ENCODE measurements at places on chromosomes 1 and 21.

GRCh38 chr1:215905493-215906115 lies 338.5 kb downstream of the KCTD3 start:
- no peak for DNase-seq

GRCh38 chr1:201108614-201109013 lies 3.6 kb downstream of the CACNA1S start:
- DNase-seq, result no peak

- DNase-seq, result no peak
Observed at GRCh38 chr1:223708001-223708359, 4.4 kb upstream of the CAPN2 start.

GRCh38 chr1:180299479-180300221 lies 69.6 kb downstream of the LHX4 start:
- no peak for DNase-seq

- DNase-seq, result no peak
Observed at GRCh38 chr1:228655796-228656394, 79.4 kb upstream of the RHOU start.

DNA sequence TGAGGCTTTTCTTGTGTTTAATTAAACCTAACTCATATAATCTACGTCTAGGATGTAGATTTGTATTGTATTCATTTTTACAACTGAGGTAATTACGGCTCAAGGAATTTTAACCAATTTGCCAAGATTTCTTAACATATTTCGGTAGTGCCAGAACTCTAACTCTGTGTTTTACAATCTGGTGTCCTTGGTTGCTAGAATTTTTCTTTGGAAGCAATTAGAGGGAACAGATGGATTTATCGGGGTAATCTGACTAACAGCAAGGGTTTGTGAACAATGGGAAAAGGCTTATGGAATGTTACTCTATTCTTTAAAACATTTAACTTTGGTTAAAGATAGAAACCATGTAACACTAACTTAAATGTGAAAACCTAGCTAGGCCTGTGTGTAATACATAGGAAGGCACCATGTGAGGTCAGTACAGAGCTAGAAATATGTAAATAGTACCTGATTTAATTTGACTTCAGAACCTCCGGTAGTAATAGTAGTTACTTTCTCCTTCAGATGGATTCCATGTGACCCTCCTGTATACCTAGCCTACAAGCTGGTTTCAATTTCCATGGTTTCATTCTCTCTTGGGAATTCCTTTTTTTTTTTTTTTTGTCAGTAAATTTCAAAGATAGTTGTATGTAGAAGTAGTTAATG lies 1.2 kb downstream of the MTF2 start:
- DNase-seq, result no peak

DNA sequence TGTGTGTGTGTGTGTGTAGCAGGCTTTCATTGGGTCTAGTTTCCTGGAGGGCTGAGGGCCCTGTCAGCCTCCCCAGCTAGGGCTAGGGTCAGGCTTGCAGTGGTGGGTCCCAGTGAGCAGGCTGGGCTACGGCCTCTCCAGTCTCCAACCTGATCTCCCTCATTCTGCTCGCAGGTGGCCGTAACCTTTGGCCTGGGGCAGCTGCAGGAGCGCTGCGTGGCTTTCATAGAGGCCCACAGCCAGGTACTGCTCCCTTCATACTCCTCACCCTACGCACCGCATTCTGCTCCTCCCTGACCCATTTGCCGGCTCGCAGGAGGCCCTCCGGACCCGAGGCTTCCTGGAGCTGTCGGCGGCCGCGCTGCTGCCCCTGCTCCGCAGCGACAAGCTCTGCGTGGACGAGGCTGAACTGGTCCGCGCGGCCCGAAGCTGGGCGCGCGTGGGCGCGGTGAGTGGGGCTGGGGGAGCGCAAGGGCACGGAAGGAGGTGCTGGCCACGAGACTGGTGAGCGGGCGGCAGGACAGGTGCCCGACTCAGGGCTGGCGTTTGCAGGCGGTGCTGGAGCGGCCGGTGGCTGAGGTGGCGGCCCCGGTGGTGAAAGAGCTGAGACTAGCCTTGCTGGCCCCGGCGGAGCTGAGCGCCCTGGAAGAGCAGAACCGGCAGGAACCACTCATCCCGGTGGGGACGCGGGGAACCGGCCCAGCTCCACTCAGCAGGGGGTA lies 4.7 kb downstream of the BTBD19 start:
- DNase-seq, result no peak

- DNase-seq, result no peak
Observed at GRCh38 chr1:160818207-160818937, 22.4 kb downstream of the LY9 start.

DNA sequence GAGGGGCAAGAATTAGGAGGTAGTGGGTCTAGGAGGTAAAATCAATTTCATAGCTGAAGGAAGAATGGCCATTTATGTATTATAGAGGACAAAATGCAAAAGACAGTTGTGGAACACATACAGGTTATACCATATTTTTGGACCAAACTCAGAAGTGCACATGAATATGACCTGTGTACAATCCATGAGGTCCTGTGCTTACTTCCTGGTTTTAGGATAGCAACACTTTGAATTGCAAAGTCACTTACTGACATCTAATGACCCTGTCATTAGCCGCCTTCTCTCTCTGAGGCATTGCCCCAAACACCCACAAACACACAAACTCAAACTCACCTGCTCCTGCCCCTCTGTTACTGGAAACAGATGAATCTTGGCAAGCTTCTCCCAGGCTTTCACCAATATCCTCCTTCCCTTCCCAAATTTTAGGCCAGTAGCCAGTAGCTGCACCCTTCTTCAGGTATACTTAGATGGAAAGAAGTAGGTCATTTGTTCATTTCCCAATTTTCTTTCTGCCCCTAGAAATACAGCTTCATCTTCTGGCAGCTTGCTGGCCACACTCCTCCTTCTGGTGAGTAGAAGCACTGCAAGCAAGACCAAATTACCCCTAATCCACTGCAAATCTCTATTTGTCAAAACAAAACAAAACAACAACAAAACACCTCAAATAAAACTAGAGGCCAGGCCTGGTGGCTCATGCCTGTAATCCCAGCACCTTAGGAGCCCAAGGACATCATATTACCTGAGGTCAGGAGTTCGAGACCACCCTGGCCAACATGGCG lies 13.7 kb upstream of the RPL5 start:
- DNase-seq, result no peak

GRCh38 chr1:162087111-162087510 lies 17.6 kb downstream of the NOS1AP start:
- DNase-seq, result no peak

DNA sequence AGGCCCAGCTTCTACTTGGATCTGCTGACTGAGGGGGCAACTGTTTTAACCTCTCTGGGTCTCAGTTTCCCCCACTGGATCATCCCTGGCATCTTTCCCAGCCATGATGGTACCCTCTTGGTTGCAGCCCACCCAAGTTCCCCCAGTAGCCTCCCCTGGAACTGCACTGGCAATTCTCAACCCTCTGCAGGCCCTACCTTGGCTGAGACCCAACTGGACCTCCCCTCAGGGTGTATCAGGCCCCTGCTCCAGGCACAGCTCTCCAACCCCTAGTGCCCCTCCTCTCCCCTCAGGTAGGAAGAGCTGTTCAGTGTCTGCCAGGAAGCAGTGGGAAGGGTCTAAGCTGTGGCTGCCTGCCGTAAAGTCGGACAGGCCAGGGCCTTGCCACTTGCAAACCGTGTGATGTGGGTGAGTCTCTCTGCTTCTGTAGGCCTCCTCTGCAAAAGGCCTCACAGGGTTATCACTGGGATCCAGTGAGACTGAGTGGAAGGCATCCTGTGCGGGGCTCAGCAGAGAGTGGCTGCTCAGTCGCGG lies 32.1 kb downstream of the RHBG start:
- DNase-seq, result no peak

DNA sequence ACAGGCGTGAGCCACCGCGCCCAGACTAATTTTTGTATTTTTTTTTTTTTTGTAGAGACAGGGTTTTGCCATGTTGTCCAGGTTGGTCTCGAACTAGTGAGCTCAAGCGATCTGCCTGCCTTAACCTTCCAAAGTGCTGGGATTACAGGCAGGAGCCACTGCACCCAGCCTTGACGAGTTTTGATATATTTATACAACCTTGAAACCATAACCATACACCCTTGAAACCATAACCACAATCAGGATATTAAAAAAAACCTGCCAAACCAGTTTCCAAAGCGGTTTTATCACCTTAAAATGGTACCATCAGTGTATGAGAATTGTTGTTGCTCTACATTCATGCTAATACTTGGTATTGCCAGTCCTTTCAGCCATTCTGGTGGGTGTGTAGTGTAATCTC lies 3.7 kb upstream of the PHACTR4 start:
- no peak for DNase-seq

DNA sequence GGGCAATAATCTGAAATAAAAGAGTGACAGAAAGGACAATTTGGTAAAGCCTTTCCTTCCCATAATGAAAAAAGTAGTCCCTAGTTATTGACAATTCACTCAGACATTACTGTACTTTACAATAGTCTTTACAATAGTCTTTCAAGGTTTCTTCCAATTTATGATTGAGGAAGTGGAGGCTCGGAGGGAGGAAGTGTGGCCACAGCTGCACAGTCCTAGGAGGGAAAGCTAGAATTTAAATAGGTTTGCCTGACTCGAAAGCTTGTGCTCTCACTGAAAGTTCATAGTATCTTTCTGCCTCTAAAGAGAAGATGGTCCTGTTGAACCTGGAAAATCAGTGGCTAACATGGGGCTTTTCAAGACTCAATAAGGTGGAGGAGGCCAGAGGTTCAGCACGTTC lies 203.2 kb downstream of the SDCCAG8 start:
- DNase-seq, result no peak

DNA sequence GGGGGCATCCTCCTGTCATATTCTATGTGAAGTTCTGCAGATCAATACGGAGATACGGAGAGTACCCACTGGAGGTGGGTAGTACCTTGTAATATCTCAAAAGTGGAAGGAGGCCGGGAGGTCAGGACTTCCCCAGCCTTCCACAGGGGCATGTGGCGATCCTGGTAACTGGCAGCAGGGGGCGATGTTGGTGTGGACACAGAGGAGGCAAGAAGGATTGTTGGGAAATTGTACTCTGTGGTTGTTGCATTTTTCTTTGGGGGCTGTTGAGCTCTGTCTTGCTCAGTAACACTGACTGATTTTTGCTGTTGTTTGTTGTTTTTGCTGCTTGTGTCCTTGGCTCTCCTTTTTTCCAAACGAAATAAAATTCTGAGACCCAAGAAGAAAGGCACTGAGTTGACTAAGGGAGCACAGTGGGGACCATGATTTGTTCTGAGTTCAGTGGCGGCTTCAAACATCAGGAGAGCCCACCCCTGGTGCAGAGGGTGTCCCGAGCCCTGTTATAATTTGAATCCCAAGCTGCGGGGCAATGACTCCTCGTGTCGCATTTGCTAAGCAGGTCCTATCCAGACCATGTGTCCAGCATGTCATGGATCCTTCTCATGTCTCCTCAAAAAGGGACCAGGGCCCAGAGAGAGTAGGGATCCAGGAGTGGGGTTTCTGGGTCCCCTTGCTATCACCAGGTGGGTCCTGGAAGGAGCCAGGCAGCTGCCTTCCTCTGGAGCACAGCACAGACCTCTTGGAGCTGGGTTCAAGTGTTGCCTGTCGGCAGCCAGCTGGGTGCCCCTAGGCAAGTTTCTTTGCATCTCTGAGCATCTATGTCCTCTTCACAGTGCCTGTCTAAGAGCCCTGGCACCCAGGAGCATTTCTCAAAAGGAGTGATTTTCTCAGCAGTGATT lies 22.8 kb downstream of the LHX4 start:
- DNase-seq, result peak; percentile 38

DNA sequence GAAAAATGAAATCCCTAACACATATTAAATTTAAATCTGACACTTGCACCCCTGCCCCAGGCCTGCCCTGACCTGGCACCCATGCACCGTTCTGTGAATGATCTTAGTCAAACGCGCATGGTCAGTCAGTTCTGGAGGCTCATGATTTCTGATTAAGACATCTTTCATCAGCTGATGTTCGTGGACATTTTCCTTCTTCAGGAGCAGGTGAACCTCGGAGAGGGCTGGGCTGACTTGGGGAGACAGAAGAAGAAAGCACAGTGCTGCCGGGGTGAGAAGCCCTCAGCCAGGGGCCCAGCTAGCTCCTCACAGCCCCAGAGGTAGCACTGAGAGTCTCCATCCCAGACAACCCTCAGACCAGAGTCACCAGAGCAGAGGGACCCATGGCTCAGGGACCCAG lies 134.5 kb upstream of the AJAP1 start:
- no peak for DNase-seq

GRCh38 chr21:33265664-33266049 lies 510 bp upstream of the IL10RB start:
- DNase-seq, result peak; percentile 27

DNA sequence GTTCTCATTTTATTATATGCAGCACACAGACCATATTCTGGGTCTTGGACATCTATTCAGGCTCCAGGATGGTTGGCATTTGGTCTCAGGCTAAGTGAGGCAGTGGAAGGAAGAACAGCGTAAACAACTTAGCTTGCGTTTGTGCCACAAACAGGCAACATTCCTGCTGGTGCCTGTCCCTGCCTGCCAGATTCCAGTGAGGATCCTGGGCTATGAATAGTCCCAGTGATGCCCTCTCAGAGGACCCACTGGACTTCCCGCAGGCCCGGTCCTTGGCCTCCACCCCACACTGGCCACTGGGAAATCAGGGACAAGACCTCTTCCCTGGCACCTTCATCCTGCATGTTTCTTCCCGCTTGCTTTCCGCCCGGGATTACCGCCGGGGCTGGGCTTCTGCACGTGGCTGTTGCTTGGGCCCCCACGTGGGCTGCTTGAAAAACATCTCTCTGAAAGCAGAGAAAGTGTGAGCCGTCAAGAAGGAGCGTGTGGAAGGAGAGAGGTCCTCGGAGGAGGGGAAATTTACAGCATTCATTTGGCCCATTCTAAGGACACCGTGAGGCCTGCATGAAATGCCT lies 145.1 kb upstream of the WNT4 start:
- DNase-seq, result no peak

- no peak for DNase-seq
Observed at GRCh38 chr1:41846625-41847405, 71.9 kb downstream of the HIVEP3 start.

DNA sequence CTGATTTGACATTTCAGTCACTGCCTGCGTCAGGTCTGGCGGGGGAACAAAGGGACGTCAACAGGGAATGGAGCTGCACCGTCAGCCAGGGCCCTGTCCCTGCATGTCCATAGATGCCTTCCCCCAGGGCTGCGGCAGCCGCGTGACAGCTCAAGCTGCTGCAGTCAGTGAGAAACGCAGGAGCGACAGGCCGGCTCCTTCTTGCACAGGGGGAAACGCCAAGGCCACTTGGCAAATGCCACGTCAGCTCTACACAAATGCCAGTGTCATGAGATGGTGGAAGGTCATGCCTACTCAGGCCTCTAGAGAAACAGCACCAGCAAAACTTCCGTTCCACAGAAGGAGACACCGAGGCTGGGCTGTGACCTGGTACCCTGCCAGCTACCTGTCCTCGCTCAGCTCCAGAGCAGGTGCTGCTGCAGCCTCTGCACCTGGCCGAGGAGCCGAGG lies 37.7 kb downstream of the SYF2 start:
- no peak for DNase-seq

DNA sequence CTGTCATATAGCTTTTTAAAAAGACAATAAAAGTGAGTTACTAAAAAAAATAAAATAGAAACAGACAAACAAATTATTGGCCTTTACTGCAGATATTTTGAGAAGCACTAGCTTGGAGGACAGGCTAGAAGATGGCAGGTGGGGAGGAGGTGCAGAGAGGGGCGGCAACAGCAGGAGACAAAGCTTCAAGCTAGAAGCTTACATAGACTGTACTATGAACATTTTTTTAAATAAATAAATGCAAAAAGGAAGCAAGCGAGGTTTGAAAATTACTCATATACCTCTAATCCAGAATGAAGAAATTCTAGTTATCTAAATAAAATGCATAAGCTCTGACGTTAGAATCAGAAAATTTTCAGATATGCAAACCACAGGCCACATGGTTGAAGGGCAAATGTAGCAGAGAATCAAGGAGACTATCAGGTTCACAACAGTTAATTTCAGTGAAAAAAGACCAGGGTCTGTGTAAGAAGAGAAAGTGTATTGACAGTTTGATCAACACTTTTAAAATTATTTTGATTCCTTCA lies 54.9 kb downstream of the NRIP1 start:
- DNase-seq, result no peak
